Stimulated activated CD4-positive, alpha-beta T cell treated with anti-CD3 and anti-CD28 coated beads, Interleukin-2, amount 100 ng/mL, for 4 hours (primary cell): ENCODE measurements at places on chromosomes 5 and 9.

GRCh38 chr5:100898504-100899346, 4.4 kb downstream of the ST8SIA4 start:
- DNase-seq, result no peak

DNA sequence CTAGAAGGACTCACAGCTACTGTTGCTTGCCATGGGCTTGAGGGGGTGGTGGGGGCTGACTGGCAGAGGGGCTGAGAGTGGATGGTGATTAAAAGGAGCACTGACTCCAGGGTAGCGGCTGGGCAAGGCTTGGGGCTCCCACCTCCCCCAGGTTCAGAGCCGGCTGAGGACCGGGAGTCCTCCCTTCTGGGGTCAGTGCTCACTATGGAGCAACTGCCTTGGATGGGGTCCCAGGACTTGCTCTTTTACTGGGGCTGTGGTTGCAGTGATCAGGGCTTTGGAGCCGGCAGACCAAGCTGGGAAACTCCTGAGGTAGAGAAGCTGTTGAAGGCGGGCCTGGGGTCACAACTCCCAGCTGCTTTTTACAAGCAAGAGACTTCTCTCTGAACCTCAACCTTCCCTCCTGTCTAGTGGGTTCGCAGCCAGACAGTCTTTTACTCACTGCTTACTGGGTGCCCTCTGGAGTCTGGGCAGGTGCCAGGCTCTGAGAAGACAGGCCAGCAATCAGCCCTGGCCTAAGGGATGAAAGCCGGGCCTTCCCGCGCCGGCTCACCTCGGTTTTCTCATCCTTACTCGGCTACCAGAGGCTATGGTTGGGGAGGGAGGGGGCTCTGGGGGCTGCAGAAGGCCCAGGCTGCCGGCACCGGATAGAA, 795 bp upstream of the ASS1 start:
- no peak for DNase-seq

DNA sequence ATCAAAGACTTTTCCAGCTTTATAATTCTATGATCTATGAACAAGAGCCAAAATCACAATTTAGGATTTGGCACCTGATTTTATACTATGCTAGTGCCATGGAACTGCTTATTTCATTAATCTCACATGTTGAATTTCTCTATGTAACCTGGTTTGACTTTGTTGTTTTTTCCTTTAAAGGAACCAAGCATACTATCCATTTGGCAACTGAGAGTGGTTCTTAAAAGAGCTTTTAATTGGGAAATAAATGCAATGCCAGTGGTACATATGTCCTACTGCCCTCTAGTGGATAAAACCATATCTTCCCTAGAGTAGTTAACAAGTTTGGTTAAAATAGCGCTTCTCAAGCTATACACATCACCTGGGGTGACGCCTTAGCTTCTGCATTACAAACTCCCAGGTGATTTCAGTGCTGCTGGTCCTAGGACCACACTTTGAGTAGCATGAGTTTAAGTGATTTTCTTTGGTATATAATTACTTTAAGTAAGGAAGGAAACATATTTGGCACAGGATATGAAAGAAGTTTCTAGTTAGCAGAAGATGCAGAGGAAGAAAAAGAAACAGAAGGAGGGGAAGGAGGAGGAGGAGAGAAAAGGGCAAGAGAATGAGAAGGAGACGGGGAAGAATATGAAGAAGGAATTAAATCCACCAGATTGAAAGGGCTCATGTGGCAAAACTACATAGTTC, 56.8 kb downstream of the FGF10 start:
- DNase-seq, result no peak

- DNase-seq, result no peak
Observed at GRCh38 chr5:102649731-102650130, 105.4 kb upstream of the PAM start.

DNA sequence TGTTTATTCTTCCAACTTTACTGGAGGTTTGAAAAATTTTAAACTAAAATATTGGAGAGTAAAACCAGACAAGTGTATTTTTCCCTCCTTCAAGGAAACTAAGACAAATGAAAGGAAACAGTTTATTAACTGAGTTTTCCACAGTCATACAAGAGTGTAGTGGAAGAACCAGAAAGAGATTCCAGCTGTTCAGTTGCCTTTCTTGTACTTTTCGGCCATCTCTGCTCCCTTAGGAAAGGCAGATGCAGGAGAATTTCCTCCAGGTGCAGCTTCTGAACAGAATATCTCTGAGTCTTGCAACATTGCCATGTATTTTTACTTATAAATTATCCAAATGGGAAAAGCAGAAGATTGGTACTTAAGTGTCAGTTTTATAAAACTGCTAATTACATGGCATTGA, 217.1 kb downstream of the MAST4 start:
- no peak for DNase-seq

- DNase-seq, result no peak
Observed at GRCh38 chr9:96497117-96497399, 47.1 kb downstream of the HABP4 start.

DNA sequence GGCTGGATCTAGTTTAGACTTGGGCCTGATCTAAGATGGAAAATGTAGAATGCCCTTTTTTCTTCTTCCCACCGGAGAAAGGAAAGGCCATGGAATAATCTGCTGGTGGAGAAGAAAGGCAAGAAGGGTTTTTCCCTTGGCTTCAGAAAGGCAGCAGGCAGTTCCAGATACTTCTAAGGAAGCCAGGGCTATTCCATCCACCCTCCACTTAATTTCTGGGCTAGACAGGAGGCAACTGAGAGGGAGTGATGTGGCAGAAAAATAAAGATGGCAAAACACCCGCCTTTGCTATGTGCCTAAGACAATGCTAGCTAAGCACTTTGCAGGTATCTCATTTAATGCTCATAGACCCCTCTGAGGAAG, 9.9 kb downstream of the MYOZ3 start:
- no peak for DNase-seq

DNA sequence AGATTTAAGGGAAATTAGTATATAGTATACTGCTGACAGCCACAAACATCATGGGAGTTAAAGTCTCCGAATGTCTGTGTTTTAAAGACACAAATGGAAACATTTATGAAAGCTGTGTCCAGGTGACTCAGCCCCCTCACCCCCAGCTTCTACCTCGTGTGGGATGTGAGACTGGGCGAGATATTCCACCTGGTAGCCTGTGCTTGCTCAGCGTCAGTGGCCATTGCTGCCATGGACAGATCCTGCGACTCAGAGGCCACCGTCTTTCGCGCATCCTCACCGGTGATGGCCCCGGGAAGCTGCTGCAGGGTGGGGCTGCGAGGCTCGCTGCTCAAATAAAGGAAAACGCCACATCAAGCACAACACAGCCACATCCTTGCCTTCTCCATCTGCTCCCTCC, 31.2 kb upstream of the EXOC3 start:
- DNase-seq, result no peak

DNA sequence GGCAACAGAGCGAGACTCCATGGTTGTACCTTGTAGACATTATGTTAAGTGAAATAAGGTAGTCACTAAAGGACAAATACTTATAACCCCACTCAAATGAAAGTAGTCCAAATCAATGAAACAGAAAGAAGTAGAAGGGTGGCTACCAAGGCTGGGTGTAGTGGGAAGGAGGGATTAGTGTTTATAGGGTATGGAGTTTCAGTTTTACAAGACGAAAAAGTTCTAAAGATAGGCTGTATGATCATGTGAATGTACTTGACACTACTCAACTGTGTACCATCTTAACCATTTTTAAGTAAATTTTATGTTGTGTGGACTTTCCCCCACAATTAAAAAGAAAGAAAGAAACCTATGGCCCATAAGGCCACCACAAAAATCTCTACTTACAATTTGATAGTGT, 32.2 kb downstream of the ALDH7A1 start:
- DNase-seq, result no peak

DNA sequence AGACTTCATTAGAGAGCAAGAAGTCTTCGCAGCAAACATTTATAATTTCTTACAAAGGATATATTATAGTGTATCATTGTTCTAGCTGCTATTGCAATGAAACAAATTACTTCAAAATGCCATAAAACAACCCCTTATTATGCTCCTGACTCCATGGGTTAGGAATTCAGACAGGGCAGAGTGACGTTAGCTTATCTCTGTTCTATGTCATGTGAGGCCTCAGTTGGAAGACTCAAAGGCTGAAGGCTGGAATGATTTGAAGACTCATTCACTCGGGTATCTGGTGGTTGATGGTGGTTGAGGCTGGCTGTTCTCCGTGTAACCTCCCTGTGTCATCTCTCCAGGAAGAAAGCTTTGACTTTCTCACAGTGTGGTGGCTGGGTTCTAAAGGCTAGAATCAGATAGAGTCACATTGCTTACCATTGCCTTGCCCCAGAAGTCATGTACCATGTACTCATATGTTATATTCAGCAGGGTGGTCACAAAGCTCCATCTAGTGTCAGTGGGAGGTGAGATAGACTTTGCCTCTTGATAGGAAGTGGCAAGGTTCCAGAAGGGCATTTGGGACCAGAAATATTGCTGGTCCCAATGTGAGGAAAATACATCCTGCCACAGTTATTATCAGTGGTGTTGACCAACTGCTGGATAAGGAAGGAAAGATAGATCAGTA, 226.9 kb downstream of the TMEM38B start:
- no peak for DNase-seq

- DNase-seq, result no peak
Observed at GRCh38 chr9:81268048-81268447, 421.3 kb downstream of the TLE1 start.

GRCh38 chr5:172849606-172850453, 15.8 kb downstream of the ERGIC1 start:
- no peak for DNase-seq

DNA sequence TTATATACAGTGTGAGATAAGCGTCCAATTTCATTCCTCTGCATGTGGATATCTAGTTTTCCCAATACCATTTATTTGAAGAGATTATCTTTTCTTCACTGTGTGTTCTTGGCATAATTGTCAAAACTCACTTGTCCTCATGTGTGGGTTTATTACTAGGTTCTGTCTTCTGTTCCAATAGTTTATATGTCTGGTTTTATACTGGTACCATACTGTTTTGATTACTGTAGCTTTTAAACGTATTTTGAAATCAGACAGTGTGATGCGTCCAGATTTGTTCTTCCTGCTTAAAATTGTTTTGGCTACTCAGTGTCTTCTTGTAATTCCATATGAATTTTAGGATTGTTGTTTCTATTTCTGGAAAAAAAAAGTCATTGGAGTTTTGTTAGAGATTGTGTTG, 10.2 kb downstream of the NDUFAF2 start:
- no peak for DNase-seq

DNA sequence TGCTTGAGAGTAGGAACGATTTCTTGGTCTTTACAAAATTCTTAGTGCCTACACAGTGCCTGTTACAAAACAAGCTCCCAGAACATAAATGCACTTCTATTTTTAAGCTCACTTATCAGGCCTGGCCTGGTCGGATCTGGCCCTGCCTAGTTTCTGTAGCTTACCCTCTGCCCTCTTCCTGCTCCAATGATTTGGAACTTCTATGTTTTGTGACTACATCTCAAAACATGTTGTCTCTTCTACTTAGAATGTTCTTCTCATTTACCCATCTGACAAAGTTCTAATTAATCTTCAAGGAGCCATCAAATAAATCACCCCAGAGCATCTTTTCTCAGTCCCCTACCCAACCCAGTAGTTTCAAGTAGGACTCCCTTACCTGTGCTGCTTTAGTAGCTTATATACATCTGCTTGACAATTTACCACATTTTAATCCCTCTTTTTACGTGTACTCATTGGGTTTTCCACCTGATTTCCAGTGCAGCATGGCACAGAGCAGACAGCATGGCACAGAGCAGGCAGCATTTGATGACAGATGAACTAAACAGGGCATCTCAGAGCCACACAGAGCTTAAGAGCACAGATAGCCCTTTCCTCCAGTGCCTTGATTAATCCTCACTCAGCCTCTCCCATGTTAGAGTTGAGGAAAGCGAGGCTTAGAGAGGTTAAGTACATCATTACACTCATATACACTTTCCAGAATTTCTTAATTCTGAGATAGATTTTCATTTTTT, 171.9 kb downstream of the MAPKAP1 start:
- DNase-seq, result no peak
